ENCODE measurements at places on chromosomes 2 and 18.

GRCh38 chr2:72961036-72961720 lies 43.9 kb downstream of the EMX1 start:
- no peak for DNase-seq

DNA sequence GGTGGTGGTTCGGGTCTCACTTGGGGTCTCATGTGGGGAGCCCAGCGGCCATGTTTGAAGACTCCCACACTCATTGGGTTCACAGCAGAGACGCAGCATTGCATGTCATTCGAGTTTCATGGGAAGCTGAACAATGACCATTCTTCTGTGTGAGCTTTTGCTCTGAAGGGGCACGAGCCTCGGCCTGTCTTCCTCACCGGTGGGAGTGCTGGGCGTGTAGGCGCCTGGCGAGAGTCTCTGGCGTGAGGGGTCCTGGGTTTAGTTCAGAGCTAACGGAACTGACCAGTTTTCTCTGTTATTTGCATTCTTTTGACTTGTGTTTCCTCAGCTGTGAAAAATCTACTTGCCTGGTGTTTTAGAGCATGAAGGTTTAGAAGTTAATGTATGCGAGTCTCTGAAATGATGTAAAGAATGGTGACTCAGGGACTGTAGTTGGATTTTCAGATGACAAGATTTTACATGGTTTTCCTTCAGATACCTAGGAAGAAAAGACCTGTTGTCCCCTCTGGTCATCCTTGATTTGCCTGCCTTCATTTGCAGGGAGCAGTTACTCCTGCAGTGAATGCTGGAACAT lies 98.1 kb downstream of the ARMC9 start:
- no peak for DNase-seq

DNA sequence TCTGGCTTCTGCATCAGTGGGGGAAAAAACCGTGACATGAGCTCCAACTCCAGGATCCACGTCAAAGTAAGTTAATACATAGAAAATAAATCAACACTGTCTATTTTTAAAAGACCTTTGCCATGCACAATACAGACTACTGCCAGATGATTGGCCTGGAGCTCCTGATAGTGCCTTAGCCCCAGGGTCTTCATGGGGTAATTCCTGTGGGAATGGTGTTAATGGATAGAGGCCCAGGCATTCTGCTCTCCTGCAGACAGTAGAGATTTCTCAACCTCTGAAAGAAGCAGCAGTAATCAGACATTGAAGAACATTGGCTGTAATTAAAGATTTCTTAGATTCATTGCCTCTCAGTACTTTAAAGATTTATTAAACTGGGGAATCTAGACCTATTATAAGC lies 4.3 kb upstream of the PLCL1 start:
- no peak for DNase-seq

DNA sequence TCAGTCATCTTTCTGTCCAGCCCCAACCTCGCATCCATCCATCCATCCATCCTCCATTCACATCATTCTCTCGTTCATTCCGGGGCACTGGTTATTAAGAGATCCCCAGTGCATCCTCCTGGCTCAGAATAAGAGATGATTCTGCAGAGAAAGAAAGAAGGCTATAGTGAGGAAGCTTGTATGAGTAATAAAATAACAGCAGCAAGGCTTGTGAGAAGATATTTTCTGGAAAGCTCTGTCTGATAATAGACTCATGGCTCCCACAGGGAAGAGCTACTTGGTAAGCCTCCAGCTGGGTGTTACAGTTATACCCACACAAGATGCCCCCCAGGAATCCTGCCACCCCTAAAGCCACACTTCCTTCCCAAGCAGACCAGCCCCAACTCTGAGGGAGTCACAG lies 143.2 kb downstream of the MTCL1 start:
- DNase-seq: no peak

GRCh38 chr2:38259311-38259710 lies 117.8 kb downstream of the ATL2 start:
- no peak for DNase-seq

- no peak for DNase-seq
Observed at GRCh38 chr2:94984964-94985575, 40.4 kb upstream of the MAL start.

DNA sequence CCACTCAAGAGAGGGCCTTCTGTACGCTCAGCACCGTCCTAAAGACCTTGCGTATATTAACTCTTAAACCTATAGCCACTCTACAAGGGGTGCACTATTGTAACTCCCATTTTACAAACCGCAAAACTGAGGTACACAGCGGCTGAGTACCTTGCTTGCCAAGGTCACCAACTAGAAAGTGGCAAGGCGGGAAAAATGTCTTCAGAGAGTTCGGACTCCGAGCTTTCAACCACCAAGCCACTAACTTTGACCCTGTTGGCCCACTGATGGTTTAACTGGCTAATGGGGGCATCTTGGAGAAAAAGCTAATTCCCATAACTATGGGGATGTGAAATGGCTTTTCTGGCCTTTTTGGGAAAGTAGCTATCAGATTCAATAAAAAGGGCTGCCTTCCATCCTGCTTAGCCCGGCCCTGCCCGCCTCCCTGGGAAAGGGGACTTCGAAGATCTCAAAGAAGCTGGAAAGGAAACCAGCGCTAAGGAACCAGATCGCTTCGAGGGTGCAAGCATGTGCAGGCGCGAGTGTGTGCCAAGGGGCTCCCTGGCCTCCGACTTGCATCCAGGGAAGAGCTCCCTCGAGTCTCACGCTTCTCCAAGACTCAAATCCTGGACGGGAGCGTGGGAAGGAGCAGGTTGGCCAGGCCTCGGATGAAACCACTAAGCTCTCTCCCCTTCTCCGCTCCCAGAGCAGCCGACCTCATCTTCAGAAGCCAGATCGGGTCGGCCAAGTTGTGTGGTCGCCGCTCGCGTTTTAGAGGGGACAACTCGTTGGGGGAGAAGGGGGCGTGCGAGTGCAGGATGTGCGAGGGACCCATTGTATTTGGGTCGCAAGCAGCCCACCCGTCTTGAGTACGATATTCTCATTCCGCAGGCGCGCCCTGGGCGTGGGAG lies 2.2 kb upstream of the SP5 start:
- DNase-seq: no peak

DNA sequence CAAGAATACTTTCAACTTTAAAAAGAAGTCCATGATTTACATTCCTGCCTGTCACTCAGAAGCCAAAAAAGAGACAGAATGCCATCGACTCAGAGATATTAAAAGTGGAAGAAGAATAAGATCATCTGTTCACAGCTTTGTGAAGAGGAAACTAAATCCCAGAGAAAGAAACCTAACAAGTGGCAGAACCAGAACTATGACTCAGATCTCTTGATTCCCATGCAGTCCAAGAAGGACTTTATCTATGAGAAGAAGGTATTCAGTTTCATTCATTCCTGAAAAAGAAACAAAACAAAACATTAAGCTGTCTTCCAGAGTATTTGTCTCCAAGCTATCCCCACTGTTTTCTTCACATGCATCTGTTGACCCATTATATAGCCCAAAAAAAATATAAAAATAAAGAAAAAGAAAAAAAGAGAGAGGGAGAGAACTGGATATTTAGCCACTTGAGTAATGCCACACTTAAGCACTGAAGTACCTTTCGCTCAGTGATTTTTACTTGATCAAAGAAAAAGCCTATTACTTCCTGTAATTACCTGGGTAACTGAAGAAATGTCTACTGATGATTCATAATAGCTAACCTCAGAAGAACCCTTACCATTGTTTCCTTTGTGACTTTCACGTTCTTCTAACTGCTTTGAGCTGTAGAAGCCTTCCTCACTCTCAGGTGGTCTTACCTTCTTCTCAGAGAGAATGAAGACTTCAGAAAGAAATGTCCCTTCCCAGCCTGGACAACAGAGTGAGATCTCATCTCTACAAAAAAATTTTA lies 17.7 kb upstream of the AKAIN1 start:
- no peak for DNase-seq

DNA sequence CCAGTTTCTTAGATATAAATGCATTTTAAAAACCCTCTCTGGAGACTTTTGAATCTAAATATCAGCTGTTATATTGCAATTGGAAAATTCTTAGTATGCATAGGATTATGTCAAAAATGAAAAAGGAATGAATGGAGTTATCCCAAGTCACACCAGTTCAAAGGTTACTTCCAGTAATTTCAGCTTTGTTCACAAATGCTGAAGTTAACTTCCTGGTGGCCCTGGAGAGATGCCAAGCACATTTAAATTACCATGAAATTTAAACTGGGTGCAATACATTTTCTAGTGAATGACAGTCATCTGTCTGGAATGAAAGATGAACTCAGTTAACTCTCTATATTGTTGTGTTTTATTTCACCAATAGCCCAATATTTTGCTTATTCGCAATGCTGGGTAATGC lies 753.9 kb downstream of the SUCLG1 start:
- no peak for DNase-seq

DNA sequence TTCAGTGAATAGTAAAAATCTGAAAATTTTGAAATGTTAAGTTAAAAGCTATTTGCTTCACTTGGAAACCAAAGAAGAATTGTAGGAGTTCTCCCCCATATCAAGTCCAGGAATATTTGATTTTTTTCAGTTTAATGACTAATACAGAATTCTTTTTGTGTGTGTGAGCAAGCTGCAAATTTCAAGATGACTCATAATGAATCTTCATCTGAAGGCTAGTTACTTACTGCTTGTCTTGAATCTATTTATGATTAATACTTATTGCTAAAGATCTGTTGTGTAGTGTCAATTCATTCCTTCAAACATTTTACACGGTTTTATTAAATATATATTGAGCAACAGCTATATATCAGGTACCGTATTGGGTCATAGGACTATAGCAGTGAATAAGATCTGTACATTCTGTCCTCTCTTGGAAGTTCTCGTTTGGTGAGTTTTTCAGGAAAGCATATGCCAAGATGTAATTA lies 47.8 kb upstream of the CAVIN2 start:
- DNase-seq: no peak

DNA sequence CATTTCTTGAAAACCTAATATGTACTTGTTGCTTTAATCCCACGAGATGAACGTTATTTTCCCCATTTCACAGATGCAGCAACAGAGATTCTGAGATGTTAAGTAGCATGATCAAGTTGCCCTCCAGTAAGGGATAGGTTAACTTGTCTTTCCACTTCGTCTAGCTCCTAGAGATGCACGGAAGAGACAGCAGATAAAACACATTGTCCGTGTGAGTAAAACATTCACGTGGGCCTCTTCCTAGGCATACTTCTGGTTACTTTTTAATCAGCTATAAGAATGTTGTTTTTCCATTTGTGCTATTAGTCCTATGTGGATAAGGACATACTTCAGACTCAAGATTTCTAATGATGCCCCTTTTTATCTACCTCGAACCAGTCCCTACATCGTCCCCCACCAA lies 1.2 kb upstream of the ARHGAP28 start:
- DNase-seq: no peak

- DNase-seq: no peak
Observed at GRCh38 chr2:179893616-179894015, 32.2 kb upstream of the ZNF385B start.

DNA sequence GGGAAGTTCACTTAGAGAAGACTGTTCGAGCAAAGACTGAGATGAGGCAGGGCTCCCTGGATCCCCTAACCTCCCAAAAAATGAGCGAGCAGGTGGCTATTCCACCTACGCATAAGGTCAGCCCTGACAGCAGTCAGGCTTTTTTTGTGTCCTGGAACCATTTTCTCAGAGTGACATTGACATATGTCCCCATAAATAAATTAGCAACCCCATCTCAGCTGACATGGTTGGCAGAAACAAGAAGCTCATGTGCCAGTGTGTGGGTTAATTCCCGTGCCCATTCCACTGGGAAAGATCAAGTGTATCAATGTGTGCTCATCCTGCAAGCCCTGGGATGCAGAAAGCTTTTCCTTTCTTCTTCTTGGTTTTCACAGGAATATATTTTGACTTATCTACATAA lies 740.4 kb upstream of the CELF4 start:
- DNase-seq: no peak

GRCh38 chr2:156031121-156031520 lies 301.4 kb downstream of the NR4A2 start:
- DNase-seq: no peak

GRCh38 chr18:64852281-64852680 lies 703.4 kb upstream of the LINC00305 start:
- DNase-seq: no peak

GRCh38 chr18:11183637-11184036 lies 34.3 kb upstream of the PIEZO2 start:
- DNase-seq: no peak

GRCh38 chr2:235091421-235091820 lies 139.6 kb downstream of the SH3BP4 start:
- no peak for DNase-seq

DNA sequence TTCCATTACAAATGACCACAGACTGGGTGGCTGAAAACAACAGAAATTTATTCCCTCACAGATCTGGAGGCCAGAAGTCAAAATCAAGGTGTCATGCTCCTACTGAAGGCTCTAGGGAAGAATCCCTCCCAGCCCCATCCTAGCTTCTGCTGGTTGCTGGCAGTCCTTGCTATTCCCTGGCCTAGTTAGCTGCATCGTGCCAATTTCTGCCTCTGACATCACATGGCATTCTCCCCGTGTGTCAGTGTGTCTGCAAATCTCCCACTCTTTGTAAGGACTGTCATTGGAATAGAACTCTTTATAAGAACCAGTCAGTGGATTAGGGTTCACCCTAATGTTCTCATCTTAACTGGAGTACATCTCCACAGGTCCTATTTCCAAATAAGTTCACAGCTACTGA lies 30.5 kb upstream of the NCKAP5 start:
- no peak for DNase-seq

DNA sequence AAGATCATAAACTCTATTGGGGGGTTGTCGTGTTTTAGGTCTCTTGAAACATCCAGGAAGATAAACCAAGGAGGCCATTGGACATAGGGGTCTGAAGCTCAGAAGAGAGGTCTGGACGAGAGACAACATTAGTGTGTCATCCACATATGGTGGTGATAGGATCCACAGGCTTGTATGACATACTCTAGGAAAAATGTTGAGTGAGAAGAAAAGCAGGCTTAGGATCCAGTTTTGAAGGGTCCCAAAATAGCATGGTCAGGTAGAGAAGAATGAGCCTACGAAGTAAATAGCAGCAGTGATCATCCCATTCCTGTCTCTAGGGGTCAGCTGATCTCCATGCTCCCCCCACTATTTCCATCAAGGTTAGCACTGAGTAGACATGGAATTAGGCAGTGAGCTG lies 166.8 kb downstream of the ANKRD30B start:
- DNase-seq: no peak

- no peak for DNase-seq
Observed at GRCh38 chr2:8462280-8462679, 219.6 kb upstream of the ID2 start.

GRCh38 chr18:3810296-3810695 lies 360.3 kb downstream of the TGIF1 start:
- no peak for DNase-seq

DNA sequence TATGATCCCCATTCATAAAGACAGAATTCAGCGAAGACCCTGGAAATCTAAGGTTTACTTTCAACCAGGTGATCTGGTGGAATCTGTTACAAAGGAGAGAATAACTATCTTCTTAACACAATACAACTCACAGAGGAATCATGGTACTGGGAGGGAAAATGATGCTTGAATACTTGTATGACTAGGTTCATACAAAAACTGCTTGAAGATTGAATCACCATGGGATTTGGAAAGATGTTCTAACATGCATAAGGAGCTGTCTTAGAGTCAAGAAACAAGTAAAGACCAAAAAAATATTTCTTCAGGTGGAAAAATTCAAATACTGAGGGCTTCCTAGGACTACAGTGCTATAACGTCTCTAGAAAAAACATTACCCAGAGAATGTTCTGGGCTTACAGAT lies 32.2 kb downstream of the COL5A2 start:
- no peak for DNase-seq

GRCh38 chr2:160257743-160258491 lies 57.8 kb upstream of the ITGB6 start:
- no peak for DNase-seq
